ENCODE measurements at places on chromosomes 12 and 14.

- no peak for DNase-seq
Measured at GRCh38 chr12:80869264-80869663, 68.5 kb downstream of the LIN7A start.

DNA sequence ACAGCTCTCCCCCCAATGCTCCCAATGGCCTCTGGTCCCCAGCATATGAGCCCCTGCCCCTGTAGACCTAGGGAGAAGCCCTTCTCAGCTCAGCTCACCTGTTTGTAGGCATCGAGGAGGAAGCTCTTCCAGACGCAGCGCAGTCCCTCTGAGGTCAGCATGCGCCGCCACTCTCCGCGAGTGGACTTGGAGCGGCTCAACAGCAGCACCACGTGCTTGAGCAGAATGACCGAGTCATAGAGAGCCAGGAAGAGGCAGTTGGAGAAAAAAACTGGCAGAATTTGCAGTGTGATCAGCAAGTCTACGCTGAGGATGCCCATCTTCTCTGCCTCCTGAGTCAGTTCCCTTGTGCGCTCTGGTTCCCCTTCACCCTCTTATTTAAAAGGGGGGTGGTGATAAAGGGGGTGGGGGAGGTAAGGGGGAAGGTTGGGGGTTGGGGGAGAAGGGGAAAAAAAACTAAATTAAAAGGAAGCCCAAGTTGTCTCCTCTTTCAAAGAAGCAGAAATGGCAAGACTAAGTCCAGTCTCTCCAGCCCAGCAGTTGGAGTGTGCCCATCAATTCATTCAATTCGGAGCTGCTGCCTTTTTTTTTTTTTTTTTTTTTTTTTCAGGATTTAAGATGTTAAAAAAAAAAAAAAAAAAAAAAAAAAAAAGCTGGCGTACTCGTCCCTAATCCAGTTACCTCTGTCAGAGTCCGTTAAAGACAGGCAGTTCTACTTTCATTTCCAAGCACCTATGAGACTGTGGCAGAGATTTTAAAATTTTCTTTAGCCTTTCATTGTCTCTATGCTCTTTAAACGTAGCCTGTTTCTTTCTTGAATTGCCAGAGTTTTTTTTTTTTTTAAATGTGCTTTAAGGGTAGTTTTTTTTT lies at the start of gene DIO2:
Gene DIO2, minus strand, starts transcription at position 352 of the 870 bp plus-strand sequence. Its CDS starts 32 bp downstream, at position 320.
- no peak for DNase-seq

- no peak for DNase-seq
Measured at GRCh38 chr12:46921048-46921763, 95.4 kb upstream of the SLC38A4 start.

GRCh38 chr14:103526247-103526913 lies 2.6 kb upstream of the TRMT61A start:
- no peak for DNase-seq

DNA sequence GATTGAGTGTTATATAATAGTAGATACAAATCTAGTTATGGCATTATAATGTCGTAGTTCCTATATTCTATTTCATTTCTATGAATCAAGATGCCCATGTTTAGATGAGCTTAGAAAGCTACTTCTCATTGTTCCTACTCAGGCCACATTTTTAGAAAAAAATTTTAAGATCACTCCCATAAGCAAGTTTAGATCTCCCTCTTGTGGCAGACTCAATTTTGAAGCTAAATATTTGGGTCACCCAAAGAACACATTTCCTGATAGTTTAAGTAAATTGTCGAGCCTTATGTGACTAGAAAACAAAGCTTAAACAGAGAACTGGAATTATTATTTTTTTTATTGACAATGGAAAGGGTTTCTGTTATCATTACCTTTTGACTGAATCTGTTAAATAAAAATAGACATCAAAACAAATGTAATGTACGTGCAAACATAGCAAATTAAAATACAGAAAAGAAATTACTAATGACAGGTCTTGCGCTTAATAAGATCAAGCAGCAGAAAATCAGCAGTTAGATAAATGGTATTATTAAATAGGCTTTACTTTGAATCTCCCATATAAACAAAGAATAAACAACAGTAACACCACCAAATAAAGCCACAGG lies 180.2 kb downstream of the ACSS3 start:
- no peak for DNase-seq

DNA sequence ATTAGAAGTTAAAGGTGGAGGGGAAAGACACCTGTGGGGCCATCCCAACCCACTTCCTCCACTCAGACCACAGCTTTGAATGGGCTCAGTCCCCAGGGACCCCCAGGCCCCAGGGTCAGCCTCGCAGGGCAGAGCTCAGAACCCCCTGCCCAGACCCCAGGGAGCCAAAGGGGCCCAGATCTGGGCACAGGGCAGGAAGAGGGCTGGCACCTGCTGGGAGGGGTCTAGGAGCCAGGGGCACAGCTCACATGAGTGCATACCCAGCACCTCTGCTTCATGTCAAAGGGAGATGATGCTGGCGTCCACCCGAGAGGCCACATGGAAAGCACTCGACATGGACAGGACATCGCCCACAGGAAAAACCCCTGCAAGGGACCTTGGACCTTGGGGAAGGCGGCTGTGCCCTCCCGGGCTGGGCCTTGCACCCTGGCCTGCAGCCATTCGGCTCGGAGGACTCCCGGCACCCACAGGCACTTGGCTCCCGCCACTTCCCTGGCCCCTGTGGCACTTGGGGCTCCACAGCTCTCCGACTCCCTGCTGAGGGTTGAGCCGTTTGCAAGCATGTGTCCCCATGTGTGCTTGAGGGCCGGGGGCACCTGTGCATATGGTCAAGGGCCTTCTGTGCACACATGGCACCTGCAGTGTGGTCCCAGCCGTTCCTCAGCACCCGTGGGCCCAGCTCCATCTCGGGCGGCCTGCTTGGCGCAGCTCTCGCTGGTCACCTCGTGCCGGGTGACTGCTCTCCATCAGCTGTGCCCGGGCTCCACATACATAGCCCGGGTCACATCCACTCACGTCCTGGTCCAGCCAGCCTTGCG lies 7.8 kb upstream of the AMN start:
- DNase-seq: no peak

DNA sequence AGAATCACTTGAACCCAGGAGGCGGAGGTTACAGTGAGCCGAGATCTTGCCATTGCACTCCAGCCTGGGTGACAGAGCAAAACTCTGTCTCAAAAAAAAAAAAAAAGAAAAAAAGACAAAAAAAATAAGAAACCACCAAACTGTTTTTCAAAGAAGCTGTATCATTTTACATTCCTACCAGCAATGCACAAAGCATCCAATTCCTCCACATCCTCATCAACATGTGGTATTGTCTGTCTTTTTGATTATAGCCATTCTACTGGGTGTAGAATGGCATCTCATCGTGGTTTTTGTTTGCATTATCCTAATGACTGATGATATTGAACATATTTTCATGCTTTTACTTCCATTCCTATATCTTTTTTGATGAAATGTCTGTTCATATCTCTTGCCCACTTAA lies 36.2 kb upstream of the GNG2 start:
- DNase-seq: no peak

DNA sequence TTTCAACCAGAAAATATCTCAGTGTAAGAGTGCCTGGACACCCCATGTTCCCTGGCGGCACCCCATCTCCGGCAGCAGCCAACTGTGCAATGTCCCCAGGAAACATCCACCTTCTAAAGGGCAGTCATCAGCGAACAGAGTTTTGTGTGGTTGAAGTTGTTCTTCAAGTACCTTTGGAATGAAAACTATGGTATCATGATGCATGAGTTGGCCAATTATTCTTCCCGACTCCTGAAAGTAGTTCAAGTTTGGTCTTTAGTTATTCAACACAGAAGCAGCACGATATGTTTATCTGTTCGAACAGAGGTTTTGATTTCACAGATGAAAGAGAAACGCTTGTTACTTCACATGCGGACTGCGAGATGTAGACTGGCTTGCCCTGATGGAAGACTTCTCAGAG lies 21.1 kb upstream of the TTC7B start:
- no peak for DNase-seq

DNA sequence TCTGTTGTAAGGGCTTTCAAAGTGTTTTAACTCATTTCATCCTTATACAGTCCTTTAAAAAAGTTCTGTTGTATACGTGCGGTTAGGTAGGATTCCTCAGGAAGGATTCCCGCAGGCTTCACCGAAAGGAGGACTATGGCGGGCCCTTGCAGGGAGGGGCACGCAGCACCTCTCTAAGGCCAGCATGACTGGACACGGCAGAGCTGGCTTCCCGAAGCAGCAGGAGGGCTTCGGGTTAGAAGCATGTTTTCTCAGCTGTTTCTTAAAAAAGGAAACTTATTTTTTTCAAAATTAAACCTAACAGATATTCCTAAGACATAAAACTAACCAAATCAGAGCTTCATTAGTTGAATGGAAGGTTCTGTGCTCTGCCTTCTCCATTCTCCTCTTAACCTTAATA lies 21.3 kb downstream of the IQSEC3 start:
- DNase-seq: no peak

GRCh38 chr12:16238661-16239060 lies 38.8 kb downstream of the SLC15A5 start:
- no peak for DNase-seq

DNA sequence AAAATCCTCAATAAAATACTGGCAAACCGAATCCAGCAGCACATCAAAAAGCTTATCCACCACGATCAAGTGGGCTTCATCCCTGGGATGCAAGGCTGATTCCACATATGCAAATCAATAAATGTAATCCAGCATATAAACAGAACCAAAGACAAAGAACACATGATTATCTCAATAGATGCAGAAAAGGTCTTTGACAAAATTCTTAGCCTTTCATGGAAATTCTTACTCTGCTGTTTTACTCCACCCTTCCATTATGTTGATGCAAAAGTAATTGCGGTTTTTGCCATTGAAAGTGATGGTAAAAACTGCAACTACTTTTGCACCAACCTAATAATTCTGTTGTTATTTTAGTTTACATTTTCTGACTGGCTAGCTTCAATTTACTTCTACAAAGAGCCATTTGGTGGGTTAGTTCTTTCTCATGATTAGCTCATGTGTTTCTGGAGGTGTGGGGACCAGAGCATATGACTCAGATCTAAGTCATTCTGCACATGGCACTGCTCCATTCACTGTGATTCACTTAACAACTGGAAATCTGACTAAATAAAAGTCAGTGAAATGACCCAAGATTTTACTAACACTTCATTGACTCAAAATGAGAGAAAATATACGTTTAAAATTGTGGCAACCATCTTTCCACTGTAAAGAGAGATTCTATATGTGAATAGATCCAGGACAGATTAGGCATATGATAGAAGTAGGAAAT lies 99.9 kb downstream of the TMTC3 start:
- no peak for DNase-seq

DNA sequence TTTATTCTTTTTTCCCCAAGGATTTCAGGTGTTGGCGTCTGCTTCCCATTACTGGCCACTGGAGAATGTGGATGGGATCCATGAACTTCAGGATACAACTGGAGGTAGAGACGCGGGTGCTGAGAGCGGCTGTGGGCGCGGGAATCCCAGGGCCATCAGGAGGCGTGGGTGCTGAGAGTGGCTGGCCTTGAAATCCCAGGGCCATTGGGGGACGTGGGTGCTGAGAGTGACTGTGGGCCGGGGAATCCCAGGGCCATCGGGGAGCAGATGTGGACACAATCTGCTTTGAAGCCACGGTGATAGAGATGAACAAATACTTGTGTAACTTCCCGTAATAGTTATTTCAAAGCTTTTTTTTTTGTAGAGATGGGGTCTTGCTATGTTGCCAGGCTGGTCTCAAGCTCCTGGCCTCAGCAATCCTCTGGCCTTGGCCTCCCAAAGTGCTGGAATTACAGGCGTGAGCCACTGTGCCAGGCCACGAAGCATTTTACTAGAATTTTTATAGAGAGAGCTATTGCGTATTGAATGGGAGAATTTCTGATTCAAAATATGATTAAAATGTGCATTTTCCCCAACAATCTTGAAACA lies 12.8 kb downstream of the ADGRD1 start:
- DNase-seq: peak; percentile 34

- DNase-seq: no peak
Measured at GRCh38 chr12:58189030-58189429, 247.7 kb downstream of the ATP23 start.

DNA sequence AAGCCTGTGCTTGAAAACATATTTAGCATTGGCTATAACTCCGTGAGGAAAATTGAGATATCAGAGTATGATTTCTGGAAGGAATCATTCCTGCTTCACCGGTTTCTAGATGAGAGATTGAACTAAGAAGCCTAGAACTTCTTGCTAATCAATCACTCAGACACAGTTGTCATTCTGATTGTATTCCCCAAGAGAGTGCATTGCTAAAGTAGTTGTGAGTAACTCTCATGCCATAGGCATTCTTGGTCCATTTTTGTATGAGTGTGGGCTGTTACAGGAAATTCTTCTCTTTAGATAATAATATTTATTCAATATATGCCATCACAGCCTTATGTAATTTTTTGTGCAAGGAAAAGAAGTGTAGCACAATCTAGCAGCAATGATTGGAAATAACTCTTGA lies 893.3 kb upstream of the MDGA2 start:
- no peak for DNase-seq

GRCh38 chr14:35140718-35141581 lies 18.6 kb downstream of the PRORP start:
- DNase-seq: no peak

GRCh38 chr14:21579976-21580375 lies at the start of gene OR10G3:
TSS of gene OR10G3 (minus strand) at chr14:21580076. CDS start at chr14:21570744, 9,332 bp downstream.
- no peak for DNase-seq

- DNase-seq: no peak
Measured at GRCh38 chr12:14689996-14690395, 6.4 kb downstream of the GUCY2C start.

DNA sequence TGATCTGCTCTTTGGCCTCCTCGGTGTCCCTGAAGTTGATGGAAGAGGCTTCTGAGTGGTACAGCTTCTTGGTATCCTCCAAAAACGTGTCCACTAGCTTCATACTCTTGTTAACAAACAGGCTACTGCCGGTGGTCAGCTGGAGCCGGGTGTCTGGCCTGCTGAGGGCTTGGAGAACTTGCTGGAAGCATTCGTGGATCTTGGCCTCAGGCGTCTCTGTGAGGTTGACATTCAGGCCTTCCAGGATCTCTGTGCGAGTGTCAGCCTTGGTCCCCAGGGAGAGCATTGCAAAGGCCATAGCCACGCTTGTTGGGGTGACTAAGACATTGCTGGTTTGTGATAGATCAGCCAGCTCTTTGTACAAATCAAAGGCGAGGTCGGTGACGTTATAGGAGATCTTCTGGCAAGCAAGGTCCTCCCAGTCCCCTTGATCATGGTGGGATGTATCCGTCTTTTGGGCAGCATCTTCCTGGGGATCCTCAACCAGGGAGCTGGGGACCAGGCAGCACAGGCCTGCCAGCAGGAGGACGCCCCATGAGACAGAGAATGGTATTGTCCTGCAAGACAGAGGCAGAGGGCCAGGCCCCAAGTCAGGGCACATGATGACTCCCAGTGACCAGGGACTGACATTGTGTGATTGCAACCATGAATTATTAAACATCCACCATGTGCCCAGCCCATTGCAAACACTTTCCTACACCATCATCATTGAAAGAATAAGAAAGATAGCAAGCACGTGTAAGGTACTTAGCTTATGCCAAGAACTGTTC lies 22.1 kb downstream of the SERPINA1 start:
- DNase-seq: no peak

- DNase-seq: no peak
Measured at GRCh38 chr12:75137896-75138295, 71.7 kb downstream of the KCNC2 start.

DNA sequence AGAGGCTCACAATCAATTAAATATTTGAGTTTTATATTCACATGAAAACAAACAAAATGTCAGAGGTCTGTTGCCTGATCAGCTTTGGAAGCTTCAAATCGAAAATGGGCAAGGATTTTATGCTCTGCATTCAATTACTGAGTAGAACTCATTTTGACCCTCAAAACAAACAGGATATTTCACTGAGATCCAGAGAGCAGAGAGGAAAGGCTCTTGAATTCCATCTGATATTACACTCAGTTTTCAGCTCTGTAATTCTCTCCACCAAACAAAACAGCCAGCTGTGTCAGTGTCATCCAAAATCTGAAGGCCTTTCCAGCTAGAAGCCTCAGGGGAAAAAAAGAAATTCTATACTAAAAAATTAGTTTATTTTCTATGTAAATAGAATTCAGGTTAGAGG lies 128.6 kb upstream of the FLRT2 start:
- no peak for DNase-seq
